Osteocyte (in vitro differentiated cells): ENCODE measurements at places on chromosomes 11 and 22. TPM values are rescaled to one million over a fixed set of nuclear protein-coding genes. Genes with fewer than 3 reads are reported as not detected.

GRCh38 chr11:66663741-66664296, 13.9 kb downstream of the RBM4B start:
- DNase-seq, result no peak

GRCh38 chr11:133123796-133124195, 408.5 kb downstream of the OPCML start:
- DNase-seq, result no peak

DNA sequence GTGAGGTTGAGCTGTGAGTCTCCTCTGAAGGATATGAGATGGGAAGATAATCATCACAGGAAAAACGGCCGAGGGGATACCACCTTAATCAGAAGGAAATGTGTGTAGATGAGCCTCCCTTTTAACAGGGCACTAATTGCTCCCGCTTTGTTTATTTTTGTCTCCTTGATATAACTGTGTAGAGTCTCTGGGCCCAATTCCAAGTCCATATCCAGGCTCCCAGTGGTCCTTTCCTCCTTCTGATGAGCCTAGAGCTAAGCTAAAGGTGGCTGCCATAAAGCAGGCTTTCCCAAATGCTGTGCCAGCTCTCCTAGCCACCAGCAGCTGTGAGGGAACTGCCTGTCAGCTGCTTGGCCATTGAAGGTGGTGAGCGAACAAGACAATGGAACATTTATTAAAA, 17.1 kb upstream of the CCDC90B start:
- no peak for DNase-seq

Gene TREH
- total RNA-seq, result not detected in 2 replicates

DNA sequence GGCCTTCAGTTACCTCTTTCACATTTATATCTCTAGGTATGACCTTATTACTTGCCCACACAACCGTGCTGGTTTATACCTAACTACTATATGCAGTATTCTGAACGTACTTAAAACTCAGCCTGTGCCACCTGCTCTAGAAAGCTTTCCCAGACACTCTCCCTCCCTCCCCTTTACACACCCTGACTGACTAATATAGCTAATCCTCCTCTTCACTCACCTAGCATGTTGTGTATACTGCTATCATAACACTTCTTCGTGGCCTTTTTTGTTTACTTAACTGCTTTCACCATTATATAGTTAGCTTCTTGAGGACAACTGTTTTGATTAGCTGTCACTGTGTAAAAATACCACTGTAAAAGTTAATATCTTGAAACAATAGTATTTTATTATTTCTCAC, 23.5 kb downstream of the RNF214 start:
- DNase-seq, result no peak

DNA sequence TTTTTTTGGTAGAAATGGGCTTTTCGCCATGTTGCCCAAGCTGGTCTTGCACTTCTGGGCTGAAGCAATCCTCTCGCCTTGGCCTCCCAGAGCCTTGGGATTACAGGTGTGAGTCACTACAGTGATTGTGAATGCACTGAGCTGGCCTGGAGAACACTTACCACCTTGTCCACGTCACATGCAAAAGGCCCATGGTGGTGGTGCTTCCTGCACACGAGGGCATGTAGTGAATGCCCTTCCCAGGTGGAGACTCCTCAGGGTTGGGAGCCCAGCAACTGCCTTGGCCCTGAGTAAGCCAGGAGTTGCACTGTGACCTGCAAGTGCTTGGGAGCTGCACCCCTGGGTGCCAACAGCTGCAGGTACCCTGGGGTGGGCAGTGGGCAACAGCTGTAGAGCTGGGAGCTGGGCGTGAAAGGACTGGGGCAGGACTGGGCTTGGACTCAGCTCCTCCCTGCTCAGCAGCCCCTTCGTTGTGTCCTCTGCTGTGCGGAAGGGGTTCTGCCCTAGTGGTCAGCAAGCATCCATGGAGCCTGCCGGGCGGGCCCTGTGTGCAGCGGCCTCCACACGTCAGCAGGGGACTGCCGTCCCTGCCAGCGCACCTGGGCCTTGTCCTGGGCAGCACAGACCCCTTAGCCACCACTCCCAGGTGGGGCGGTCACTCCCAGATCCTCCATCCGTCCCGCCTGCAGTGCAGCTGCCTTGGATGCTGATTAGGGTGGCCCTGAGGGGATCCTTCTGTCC, 9.3 kb upstream of the ADORA2A start:
- DNase-seq, result no peak

Gene HTR3A
- total RNA-seq, result not detected in 2 replicates

DNA sequence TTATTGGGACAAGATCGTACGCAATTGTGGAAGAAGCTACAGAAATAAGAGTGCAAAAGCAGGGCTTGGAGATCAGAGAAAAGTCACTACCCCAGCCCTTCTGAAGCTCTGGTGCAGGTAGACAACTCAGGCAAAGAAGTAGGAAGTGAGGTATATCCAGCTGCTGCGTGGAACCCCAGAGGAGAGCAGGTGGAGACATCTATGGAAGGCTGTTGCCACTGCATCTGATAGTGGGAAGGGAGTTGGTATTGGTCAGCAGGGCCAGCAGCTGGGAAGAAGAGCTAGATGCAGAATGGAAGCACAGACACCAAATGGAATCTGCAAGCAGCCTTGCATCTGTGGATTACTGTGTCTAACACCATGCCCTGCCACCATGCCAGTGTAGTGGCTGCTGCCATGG, 165.1 kb downstream of the WNT11 start:
- no peak for DNase-seq

Gene ANO1
- total RNA-seq, result not detected in 2 replicates

Gene BAIAP2L2
- total RNA-seq, result 0.39 and 0.48 TPM in 2 replicates

Gene PLEKHB1
- total RNA-seq, result 0.78 TPM in 1 of 2 replicates, not detected in the other

Gene TYR
- total RNA-seq, result not detected in 2 replicates

Gene EP300
- 74.8 and 83.4 TPM in 2 replicates for total RNA-seq

Gene INS
- not detected in 2 replicates for total RNA-seq

GRCh38 chr11:61922539-61922938, 5.2 kb upstream of the RAB3IL1 start:
- peak; percentile 87 for DNase-seq

- no peak for DNase-seq
These were observed 204.2 kb upstream of the MTNR1B start for GRCh38 chr11:92765082-92765840.

GRCh38 chr11:3157381-3158130, 7.6 kb downstream of the OSBPL5 start:
- no peak for DNase-seq

GRCh38 chr22:26751217-26751616, 93.8 kb downstream of the MIAT start:
- DNase-seq, result no peak

GRCh38 chr11:78991681-78992080, 417.0 kb upstream of the NARS2 start:
- no peak for DNase-seq

Gene PRRG4
- total RNA-seq, result not detected in 2 replicates

DNA sequence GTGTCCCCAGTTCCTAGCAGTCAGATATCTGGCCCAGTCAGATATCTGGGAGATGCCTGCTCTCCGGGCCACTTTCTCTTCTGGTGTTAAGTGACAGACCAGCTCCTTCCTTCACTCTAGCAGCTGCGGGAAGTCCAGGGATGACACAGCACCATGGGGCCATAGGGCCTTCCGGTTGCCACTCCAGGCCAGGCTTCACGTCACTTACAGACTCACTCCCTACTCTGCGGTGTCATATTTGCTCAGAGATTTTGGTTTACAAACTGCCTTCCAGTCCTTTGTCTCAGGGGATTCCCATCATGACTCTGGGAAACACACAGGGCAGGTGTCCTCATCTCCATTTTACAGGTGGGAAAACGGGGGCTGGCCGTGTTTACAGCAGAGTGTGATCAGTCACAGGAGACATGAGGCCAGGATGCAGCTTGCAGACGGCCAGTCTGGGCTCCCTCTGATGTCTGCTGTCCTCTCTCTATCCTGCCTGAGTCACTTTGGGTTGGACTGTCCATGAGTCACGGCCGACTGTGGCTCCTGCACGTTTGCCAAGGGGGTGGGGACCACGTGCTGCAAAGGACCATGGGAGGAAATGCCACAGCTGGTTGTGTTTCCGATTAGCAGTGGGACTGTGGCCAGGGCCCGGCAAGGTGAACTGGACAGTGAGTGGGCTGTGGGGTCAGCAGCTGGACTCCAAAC, 8.2 kb upstream of the TBC1D22A start:
- peak; percentile 94 for DNase-seq

DNA sequence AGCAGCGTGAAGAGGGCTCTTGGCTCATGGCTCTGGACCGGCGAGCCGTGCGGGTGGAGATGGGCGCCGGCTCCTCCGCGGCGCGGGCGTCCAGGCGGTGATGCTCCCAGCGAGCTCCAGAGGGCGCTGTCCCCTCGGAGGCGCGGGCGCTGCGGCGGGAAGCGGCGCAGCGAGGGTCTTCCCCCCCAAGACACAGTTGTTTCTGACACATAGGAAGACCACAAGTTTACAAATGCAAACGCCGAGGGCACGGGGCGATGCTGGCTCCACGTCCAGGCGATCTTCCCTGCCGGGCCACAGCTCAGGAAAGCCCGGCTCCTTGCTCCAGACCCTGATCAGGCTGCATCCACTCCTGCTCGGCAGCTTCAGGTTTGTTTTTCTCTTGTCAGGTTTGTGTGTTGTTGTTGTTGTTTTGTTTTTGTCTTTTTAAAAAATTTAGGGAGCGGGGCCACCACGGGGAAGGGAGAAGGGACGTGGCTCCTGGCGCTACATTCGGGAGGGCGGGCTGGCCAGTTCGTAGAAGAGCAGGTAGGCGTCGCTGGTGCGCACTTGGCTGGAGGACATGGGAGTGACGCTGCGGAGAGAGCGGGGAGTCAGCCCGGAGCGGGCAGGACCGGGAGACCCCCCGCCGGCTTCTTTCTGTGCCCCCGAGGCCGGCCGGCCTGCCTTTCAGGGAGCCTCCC, 10.0 kb upstream of the MFRP start:
- DNase-seq, result peak; percentile 93

Gene PRDM11
- 22.9 and 25.4 TPM in 2 replicates for total RNA-seq

Gene PLAAT4
- 7.3 and 8.5 TPM in 2 replicates for total RNA-seq

DNA sequence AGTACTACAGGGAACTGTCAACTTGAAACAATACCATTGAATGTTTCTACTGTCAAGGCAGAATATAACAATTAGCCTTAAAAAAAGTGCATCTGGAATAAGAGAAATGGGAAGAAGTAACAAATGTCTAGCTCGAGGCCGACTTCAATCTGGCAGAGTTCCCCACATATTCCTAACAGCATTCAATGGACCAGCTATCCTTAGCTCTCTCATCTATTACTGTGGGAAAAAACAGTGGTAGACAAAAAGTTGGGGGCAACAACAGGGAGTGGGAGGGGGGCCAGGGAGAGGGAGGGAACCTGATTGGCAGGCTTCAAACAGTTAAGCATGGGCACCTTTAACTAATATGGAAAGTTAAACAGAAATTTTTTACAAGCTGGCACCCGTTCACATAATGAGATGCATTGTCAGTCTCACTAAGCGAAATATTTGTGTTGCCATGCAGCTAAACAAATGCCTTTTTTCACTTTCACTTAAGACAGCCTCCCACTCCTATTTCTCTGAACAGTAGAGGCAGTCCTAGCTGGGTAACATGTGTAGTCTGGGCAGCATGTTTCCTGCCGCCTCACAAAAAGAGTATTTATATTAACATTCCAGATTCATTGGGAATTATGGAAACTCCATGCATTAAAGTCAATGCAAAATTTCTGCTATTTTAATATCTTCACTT, 62.2 kb upstream of the SOX6 start:
- DNase-seq, result no peak

DNA sequence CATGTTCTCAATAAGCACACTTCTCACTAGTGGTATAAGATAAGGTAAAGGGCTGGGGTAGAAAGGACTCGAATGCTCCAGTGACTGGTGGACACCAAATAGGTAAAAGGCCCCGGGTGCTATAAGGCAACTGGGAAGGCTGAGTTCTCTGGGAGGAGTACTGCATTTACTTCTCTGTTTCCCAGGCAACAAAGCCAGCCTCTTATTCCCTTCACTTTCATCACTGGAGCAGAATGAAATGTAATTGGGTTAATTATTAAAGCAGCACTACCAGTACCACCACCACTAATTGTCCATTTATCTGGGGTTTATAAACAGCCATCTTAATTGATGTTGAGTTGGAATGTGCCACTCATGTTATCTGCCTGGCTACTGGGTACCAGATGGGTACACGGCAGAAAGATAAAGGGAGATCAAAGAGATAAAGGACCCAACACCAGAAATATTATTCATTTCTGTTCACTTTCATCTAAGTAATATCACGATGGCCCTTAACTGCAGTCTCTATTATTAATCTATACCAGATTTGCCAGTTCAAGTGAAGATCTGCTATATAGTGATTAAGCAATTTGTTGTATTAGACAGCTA, 94.4 kb upstream of the CHRM4 start:
- no peak for DNase-seq

DNA sequence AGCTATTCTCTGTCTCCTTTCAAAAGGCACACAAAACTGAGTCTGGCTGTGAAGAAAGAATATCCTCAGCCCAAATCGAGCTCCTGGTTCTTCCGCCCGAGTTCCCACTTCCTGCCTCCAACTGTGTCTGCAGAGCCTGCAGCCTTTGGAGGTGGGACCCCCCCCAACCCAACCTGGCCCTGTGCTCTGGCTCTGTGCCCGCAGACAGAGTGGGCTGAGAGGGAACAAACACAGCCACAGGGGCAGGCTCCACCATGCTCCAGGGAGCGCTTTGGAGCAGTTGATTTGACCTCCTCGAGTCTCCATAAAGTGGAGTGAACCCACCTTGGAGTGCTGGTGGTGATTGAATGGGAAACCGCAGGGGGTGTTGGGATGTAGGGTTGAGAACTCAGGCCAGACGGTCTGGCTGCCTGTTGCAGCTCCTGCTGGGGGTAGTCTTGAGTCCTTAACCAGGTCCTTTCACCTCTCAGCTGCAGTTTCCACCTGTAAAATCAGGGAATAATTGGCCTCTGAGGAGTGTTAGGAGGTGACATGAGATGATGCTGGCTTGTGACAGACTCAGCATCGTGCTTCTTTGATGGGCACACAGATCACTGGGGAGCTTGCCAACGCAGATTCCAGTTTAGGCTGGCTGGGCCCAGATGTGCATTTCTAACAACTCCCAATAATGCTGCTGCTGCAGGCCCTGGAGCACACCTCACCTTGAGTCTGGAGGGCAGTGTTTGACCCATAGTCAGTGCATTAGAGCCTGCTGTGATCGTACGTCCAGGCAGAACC, 11.4 kb downstream of the DAGLA start:
- DNase-seq, result no peak

DNA sequence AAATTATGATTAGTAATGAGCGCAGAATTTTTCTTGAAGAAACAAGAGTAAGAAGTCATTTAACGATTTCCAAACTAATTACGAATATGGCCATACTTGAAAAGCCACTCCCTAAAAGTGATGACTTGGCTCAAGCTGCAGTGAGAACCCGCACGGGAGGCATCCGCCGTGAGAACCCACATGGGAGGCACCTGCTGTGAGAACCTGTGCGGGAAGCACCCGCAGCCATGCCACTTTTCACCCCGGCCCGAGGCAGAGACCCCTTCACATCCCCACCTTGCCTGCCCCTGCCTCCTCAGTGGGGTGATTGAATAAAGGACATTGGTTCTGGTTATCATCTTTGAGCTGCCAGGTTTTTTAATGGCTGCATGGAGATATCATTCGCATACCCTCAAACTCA, 89.7 kb downstream of the BRD1 start:
- DNase-seq, result no peak
